ENCODE measurements at places on chromosomes 13 and 19. TPM values are rescaled to one million over a fixed set of nuclear protein-coding genes. Genes with fewer than 3 reads are reported as not detected.

The ZNF221 gene
- 14.3 TPM for total RNA-seq

The NAT14 gene
- total RNA-seq, result 87.9 TPM

DNA sequence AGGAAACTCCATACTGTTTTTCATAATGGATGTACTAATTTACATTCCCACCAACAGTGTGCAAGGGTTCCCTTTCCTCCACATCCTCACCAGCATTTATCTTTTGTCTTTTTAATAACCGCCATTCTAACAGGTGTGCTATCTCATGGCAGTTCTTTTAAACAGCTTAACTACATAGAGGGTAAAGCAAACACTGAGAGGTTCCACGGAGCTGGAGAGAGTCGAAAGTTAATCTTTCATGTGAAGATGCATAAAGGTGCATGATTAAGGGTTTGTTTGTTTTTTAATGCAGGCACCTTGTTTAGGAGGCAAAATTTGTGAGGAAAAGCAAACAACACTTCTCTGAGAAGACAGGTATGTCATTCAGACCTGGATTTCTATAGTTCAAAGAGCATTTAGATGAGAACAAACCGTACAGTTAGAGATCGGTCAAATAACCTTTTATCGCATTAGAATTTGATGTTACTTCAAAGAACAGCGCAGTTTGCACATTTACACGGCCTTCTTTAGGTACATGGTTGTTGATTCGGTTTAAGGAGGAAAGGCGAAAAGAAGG is 193.9 kb downstream of the RBM26 start:
- no peak for DNase-seq

DNA sequence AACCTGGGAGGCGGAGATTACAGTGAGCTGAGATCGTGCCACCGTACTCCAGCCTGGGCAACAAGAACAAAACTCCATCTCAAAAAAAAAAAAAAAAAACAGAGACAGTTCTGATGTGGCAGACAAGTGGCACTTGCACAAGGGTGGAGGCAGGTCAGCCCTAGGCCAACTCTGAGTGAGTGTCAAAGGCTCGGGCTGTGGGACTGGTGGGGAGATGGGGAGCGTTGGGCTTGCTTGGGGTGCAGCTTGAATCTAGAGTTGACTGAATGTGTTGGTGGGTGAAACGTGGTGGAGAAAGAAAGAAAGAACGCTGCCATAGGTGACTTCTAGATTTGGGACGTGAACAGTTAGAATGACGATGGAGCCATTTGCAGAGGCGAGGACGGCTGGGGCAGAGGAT is 121.3 kb upstream of the SPACA7 start:
- no peak for DNase-seq

- no peak for DNase-seq
These were observed 7.1 kb downstream of the SPRED3 start for GRCh38 chr19:38395381-38396114.

GRCh38 chr13:21556051-21556450 is 47.9 kb downstream of the MICU2 start:
- no peak for DNase-seq

DNA sequence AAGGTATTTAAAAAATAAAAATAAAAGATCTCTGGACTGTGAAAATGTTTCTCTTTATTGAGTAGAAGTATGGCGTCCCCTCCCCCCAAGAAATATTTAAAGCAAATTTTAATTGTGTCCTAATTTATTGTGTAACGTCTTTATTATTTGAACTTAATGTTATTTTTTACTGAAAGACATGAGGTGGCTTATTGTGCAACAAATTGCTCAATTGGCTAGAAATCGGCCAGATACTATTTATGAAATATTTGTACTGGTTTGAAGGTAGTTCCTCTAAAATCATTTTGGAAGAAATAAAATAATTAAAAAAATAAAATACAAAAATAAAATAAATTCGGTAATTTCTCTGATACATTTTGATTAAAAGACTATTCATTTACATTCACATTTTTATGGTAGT is 162.3 kb downstream of the DACH1 start:
- no peak for DNase-seq
